ENCODE measurements at places on chromosomes 4 and X.

DNA sequence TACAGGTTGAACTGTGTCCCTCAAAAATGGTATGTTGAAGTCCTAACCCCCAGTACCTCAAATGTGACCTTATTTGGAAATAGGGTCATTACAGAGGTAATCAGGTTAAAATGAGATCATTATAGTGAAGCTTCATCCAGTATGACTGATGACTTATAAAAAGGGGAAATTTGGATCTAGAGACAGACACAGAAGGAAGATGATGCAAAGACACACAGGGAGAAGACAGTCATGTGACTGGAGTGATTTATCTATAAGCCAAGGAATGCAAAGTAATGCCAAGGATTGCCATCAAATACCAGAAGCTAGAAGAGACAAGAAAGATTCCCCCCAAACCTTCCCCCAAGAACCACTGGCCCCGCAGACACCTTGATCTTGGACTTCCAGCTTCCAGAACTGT is 155.2 kb downstream of the RBMX2 start:
- DNase-seq = no peak

DNA sequence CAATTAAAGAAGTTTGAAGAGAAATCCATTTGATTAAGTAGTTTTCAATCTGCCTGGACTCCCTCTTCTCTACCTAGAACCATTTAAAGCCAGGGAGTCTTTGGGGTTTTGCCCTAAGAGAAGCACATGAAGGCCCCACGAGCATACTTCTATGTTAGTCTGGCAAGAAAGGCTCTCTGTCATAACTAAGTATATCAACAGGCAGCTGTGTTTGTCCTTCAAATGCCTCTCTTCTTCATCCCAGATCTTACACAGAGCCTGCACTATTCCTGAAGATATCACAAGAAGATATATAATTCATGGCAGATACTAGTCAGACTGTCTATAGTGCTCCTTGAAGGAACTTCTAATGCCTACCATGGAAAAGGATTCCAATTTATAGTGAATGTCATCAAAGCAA is 206.2 kb downstream of the PRDM5 start:
- no peak for DNase-seq

DNA sequence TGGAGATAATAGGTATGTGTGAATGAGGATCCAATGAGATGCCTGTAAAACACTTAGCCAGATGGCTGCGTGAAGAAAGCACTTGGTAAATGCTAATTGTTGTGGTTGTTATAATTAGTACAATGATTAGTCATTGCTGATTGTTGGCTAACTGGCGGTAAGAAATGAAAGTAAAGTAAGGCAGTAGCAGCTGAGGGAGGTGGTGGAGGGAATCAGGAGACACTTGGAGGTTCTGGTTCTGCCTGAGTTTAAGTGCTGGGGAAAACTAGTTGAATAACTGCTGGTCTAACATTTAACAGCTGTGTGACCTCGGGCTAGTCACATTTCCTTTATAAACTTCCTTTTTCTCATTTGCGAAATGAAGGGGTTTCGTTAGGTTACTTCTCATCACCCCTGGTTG is 30.9 kb downstream of the CD38 start:
- DNase-seq = no peak

- peak; percentile 0 for DNase-seq
Observed at GRCh38 chrX:12210196-12210815, 72.0 kb downstream of the FRMPD4 start.
